ENCODE measurements at places on chromosomes 1 and 21.
A peak's percentile ranks its signal among the peaks of the same experiment; 100 is the strongest.

DNA sequence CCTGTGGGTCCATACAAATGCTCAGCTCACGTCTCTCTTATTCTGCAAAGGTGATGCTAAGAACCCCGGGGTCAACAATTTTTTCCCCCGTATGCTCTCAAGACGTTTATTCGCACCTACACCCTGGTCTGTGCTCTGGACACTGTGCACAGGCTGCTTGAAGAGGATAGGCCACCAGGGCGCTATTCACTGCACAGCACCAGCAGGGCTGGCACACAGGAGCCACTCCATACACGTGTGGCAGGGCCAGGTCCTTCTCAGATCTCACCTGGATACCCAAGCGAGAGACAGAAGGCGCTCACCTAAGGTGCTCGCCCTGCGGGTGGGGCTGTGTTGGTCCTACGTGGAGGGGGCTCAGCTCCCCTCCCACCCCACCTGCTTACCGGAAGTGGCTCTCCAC is 16.7 kb downstream of the TMEM63A start:
- no peak for DNase-seq

DNA sequence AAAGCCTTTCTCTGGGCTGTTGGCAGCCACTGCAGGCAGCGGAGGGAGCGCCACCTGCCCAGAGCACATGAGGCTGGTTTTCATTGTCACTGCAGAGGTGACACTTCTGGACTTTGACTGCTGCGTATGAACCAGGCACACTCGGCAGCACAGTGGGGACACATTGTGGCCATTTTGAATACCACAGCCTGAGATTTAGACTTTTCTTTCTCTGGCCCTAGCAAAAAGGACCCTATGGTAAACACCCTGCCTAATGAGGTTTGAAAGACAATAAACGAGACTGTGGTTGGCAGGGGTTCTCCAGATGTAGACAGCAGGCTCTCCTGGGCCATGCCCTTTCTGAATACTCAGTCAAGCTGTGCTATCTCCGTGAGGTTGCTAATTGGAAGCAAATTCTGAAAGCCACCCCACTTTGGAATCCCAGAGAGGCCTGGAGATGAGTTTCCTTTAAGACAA is 12.0 kb upstream of the KCNE2 start:
- DNase-seq, result peak; percentile 56

DNA sequence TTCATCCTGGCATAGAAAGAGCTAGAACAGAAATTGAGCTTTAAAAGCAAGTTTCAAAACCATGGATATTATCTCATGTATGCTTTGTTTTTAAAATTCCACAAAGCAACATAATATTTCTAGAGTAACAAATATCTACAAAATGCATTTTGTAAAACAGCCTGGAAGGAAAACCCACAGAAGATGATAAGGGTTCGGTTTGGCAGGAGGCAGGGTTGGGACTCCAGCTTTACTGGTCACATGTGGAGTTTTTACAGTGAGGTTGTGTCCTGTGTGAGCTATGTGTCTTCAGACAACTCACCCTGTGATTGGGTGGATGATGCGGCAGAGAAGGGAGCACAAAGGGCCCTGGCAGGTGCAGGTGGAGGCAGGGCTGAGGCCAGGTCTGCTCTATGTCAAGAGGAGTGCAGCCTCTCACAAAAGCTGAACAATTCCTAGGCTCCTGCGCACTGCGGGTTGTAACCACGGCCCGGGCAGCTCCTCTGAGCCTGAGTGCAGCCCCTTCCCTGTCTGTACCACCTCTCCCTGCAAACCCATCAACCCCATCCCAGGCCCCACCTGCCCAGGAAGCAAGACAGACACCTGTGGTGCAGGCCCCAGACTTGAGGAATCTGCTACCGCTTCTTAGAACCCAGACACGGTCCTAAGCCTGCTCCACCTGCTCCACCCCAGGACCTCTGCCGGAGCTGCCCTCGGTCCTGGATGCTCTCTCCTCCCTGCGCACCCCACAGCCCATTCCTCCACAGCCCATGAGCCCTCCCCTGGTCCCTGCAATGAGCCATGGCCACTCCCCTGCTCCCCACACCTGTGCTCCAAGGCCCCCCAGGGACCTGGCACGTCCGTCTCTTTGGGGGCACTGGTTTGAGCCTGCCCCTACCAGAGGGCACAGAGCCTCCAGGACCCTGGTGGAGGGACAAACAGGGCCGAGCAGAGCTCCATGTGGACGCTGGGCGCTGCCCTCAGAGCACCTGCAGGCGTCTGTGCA is 2.8 kb upstream of the COL18A1 start:
- peak; percentile 28 for DNase-seq

DNA sequence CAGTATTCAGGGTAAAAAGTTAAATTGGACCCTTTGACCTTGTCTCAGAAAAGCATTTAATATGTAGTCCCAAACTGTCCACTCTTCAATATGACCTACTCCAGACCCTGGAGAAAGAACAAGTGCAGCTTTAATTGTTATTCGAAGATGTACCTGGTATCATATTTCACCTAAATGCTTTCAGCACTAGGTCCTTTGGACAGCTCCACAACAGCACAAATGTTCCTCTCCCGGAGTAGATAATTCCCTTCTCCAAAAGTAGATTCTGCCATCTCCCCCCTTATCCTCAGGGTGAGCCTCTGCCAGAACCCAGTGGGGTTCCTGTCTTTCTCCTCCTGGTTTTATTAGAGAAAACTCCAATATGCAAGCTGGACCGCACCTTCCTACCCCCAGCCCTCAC is 104.5 kb upstream of the AJAP1 start:
- no peak for DNase-seq

DNA sequence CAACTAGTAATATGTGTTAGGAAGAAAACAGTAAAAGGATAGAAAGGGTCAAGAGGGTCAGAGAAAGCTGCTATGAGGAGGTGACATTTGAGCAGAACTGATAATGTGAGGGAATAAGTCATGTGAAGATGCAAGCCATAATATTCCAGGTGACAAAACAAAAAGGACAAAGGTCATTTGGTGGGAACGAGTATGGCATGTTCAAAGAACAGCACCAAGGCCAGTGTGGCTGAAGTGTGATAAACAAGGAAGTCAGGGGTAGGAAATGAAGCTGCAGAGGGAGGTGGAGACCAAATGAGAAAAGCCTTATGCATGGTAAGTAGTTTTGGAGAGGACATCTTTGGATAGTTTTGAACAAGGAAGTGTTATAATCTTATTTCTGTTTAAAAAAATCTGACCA is 46.7 kb downstream of the LPGAT1 start:
- peak; percentile 10 for DNase-seq

DNA sequence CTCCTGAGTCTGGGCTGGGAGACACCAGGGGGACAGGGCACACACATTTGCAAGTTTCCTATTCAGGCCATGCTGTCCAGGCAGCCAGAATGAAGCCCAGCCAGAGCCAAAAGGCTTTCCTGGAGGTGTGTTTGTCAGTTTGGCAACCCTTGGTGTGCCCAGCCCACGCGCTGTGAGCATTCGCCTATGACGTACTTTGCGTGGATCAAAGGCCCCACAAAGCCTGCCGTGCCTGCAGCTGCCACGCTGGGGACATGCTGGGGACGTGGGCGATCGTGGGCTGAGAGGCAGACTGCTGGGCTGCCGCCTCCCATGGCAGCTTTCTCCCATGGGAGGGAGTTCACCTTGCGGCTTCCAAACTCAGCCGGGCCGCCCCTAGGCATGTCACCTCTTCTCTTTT is 57.5 kb downstream of the CD247 start:
- no peak for DNase-seq

GRCh38 chr1:57819893-57820292 is 396.0 kb upstream of the DAB1 start:
- DNase-seq, result no peak

GRCh38 chr1:232260861-232261260 is 369.1 kb downstream of the SIPA1L2 start:
- DNase-seq, result no peak

DNA sequence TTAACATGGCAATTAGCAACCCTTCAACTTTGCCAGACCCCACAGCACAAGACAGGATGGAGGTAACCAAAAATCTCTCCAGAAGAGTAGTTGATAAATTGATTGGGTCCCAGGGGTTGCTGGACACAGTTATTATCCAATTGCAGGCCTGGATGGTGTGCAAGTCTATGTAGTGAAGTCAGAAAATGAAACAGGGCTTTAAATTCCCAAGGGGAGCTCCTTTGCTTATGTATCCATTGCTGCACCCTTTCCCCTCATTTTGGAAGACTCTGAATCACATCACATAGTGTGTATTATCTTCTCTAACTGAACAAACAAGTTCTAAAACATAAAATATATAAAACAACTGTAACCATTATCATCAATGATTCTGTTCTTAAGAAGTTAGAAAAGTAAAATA is 550.2 kb downstream of the LMO4 start:
- DNase-seq, result no peak

DNA sequence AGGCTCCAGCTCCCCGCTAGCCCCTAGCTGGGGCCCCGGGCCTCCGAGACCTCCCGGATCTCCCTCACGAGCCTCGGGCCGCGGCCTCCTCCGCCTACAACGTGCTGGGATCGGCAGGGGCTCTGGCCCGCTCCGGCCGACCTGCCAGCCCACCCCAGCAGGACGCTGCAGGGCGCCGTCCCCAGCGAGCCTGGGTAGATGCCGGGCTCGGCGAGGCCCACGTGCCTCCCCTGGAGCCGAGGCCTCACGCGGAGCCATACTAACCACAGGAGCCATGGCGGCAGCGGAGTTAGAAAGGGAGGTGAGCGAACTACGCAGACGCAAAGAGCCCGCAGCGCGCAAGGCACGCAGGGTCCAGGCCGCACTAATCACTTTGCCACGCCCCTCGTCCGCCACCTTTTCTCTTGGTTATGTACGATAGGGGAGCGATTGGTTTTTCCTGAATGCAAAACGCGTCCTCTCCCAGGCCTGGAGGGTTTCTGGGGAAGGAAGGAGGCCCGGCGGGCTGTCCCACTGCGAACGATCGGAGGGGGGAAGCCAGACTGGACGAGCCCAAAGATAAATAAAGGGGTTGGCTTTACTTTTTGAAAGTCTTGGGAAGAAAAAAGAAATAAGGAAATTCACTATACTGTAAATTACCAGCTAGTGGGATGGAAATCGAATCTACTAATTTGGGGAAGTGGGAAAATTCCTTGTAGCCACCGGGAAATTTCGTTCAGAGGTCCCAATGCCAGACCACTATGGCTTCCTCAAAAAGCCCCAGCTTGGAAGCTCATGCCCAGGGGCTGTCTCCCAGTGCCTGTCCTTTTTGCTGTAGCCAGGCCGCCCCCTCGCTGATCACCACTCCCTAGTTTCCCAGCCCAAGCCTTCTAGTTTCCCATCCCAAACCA is at the start of gene RPL22:
Gene RPL22 (minus strand): TSS at position 298 of the 890 bp plus-strand sequence. CDS start 22 bp downstream, at position 276.
- peak; percentile 100 for DNase-seq

DNA sequence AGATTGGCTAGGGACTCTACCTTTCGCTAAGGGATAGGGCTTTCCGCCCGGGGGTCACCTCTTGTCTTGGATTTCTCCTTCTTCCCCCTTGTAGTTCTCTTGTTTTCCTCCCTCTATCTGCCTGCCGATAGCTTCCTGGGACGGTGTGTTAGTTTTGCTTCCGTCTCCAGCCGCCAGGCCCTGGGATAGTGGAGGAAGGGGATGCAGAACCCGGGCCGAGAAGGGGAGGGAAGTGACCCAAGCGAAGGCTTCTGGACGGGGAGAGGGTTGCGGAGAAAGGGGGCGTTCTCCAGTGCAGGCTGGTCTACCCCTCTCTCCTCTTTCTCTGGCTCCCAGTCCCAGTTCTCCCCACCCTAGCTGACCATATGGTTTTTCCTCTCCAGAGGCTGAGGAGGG is 871 bp downstream of the TUFT1 start:
- DNase-seq, result peak; percentile 24

- DNase-seq, result no peak
These were observed 395.7 kb downstream of the KCNH1 start for GRCh38 chr1:210738256-210738655.

DNA sequence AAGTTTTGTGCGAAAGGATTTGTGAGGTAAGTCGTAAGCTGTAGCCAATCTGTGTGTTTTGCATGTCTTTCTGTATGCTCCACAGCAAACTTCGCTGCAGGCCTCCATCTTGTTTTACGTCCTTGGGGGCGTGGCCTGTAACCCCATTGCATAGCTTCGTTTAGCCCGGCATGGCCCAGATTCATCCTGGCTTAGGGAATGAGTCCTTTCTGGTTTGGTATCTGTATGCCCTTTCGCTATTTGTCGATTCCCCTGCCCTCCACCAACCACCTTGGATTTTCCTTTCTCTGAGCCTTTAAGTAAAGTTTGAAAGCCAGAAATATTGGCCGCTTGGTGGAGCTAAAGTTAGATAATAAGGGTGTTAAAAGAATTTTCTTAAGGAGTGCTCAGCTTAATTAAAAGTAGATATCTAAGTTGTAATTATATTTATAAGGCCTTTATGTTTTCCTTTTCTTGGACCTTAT is 1.1 kb downstream of the THEM4 start:
- DNase-seq, result no peak

GRCh38 chr1:230591678-230592077 is 50.6 kb upstream of the COG2 start:
- no peak for DNase-seq

GRCh38 chr1:197453376-197454058 is 185.5 kb downstream of the CRB1 start:
- no peak for DNase-seq

- DNase-seq, result peak; percentile 84
These were observed 149.9 kb downstream of the MRPL39 start for GRCh38 chr21:25457411-25457810.

GRCh38 chr1:198577444-198577843 is 37.0 kb upstream of the ATP6V1G3 start:
- DNase-seq, result no peak

DNA sequence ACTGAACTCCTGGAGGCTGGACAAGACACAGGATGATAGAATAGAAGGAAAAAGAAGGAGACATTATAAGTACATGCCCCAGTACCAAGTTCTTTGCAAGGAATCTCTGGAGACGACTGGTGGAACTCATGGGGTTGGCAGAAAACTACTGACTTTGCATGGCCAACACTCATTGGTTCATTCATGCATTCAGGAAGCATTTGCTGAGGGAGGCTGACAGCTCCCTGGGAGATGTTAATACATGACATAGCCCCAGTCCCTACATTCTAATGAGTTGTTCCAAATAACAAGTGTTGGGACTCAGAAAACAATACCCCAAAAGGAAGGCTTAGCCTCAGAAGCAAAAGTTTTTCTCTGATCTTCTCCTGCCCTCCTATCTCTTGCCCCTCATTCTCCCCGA is 172.8 kb upstream of the IRF2BP2 start:
- DNase-seq, result no peak

GRCh38 chr1:202254454-202255252 is 61.1 kb downstream of the LGR6 start:
- no peak for DNase-seq

All from common myeloid progenitor, CD34-positive (primary cell).